ENCODE measurements at places on chromosomes 13 and 19.

- DNase-seq = no peak
Measured at GRCh38 chr19:43760941-43761340, 6.2 kb upstream of the SMG9 start.

- DNase-seq = no peak
Measured at GRCh38 chr19:29128203-29128602, 84.7 kb downstream of the UQCRFS1 start.

GRCh38 chr13:81568824-81569223 lies 1227.9 kb upstream of the SPRY2 start:
- DNase-seq = no peak

DNA sequence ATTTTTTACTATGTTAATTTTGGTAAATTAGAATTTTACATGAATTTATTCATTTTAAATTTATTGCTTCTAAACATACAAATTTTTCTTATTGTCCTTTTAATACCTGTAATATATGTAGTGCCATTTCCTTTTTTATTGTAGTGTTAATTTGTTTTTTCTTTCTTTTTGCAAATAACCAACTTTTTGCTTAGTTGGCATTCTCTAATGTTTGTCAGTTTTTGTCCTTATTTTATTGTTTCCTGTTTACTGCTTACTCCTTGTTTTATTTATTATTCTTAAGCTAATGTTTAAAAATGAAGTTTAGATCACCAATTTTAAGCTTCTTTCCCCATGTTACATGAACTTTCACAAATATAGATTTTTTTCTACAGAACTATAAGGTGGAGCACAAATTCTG lies 516.6 kb downstream of the SLITRK1 start:
- DNase-seq = no peak

DNA sequence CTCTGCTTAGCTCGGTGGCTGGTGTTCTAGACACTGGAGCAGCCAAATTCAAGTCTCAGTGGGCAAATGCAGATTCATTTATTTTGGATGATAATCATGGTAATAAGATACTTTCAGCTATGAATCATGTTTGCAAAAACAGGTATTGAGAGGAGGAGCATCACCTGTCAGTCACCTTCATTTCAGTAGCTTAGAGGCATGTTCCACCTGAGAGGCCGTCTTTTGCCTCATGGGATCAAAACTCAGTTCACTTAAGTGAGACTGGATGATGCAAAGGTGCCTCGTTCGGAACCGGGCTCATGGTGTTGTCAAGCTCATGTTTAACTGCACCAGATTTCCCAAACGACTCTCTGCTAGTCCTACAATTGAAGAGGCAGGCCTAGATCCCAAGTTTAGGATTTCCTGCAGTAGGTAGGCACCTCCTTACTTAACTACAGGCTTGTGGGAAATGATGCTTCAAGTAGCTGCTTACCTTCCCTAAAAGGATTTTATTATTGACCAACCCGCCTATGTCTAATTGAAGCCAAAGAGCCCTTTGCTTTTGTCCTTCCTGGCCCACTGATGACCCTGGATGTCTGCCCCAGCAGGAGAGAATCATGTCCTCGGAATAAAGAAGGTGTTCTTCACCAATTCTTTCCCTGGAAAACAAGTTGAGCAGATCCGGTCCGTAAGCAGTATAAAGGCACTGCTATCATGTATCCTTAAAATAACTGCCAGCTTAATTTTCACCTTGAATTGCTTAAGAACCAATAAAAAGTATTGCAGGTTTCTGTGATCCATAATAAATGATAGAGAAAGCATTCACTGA lies 60.0 kb downstream of the ZAR1L start:
- DNase-seq = no peak

- no peak for DNase-seq
Measured at GRCh38 chr13:24516919-24517318, 4.3 kb upstream of the PARP4 start.

DNA sequence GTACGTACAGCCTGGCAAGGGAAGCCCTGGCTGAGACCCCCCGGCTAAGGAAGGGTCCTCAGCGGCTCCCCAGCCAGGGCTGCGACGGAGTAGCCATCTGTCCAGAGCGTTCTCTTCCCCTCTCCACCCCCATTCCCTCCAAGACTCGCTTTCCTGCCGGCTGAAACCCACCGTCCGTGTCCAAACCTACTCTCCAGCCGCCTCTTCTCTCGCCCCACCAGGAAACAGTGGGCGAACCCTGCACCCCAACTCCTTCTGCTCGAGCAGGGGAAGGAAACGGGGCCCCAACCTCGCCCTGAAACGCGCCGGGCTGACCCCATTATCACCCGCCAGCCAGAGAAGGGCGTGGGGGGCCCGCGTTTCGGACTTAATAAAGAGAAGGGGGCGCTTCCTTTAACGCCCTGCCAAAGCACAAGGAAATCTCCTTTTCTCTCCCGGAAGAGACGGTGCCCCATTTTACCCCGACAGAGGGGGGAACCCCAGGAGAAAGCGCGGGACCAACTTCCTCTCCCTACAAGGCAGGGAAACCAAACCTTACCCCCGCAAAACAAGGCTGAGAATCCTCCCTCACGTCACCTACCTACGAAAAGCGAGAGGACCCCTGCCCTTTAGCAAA lies 2.5 kb downstream of the ZC3H4 start:
- DNase-seq = no peak

- no peak for DNase-seq
Measured at GRCh38 chr19:54481326-54481930, 8.3 kb upstream of the CDC42EP5 start.

GRCh38 chr13:62684359-62684758 lies 1268.7 kb upstream of the PCDH20 start:
- DNase-seq = no peak

DNA sequence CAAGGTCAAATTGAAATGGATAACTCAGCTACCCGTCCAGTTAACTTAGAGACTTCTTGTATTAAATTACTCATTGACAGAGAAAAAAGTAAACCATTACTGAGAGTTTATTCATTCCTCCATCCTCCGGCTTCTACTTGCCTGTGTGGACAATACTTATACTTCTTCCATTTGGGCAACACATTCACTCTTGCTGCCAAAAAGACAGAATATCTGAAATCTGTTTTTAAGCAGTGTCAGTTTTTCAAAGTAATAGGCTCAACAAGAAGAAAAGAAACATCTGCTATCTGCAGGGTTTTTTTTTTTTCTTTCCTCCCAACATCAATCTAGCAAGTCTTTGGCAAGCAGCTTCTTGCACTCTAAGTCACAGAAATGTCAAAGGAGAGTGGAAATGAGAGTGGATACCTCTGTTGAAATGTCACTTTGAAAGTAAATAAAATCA lies 1142.8 kb downstream of the PCDH9 start:
- DNase-seq = no peak

DNA sequence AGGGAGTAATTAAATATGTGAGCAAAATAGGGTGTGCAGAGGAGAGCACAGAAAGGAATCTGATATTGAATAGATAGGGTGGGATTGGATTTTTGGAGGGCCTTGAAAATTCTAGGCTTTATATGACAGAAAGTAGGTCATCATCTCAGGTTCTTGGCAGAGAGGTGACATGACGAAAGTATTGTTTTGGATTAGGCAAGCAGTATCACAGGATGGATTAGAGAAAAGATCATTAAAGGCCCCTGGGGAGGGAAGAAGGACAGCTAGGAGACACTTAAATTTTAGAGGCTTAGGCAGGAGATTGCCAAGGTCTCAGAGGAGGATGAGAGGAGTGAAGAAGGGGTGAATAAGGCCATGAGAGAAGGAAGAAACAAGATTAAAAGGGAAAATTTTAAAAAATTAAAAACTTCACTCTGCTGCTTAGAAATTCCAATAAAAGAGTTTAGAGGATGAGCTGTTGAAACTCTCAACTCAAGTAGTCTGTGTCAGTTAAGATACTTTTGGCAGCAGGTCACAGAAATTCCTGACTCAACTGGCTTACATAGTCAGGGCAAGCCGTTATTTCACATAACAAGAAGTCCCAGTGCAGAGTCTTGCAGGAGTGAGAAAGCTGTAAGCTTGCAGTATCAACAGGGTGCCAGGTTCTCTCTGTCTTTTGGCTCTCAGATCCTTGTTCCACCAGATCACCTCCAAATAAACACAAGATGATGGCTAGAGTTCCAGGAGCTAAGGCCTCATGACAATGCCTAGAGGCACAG lies 8.8 kb downstream of the GPC6 start:
- no peak for DNase-seq

GRCh38 chr13:33307843-33308242 lies 22.3 kb upstream of the STARD13 start:
- DNase-seq = no peak

- no peak for DNase-seq
Measured at GRCh38 chr13:77537289-77537919, 1.9 kb downstream of the SCEL start.

- peak; percentile 58 for DNase-seq
Measured at GRCh38 chr13:20495087-20496023, 30.3 kb downstream of the CRYL1 start.

DNA sequence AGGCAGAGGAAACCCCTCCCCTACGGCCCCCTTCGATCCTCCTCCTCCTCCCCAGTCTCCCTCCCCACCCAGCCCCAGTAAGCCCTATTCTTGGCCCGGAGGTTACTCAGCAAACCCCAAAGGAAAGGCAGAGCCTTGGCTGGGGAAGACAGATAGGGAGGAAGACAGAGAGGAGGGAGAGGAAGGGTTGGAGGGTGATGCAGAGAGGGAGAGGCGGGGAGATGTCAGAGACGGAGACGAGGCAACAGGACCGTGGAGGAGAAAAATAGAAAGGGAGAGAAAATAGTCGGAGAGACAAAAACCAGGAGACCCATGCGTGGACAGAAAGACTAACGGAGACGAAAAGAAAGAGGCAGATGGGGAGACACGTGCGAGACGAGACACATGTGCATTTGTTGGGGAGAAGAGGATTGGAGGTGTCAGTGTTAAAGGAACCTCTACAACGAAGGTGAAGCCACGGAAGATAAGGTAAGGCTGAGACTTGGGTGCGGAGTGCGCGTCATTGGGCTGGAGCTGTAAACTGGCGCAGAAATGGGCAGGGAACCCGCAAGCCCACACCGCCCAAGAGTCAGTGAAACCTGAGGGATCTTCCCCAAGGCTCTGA lies 2.9 kb downstream of the TGFB1 start:
- DNase-seq = no peak

DNA sequence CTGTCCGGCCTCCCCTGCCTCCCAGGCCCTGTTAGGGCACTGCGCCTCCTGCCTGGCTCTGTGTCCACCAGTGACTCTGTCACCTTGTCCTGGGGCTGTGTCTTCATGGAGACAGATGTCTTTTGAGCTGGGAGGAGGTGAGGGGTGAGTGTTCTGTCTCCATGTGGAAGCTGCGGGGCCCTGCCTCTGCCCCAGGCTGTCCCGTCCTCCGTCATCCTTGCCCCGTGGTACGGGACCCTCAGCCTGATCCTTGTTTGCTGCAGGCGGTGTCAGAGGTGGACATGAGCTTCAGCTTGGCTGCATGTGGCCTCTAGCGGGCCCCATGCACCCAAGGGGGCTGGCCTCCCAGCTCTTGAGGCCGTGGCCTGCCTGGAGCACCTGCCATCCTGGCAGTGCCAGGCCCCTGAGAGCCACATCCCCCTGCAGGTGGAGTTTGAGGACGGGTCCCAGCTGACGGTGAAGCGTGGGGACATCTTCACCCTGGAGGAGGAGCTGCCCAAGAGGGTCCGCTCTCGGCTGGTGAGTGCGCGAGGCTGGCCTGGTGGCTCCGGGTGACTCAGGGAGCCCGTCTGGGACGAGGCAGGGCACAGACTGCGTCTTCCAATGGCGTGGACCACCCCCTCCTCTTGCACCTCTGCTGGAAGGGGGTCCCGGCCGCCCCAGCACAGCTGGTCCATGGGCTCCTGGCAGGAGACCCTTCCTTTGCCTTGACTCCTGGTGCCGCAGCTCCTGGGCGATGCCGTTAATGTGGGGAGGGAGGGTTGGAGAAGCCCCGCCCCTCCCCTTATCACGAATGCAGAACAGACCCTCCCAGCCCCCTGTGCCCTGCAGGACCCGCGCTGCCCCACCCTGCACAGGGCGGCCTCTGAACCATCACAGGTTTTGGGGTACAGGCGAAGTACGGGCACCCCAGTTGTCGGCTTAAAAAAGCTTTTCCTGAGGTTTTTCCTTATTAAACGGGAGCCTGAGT lies 181.3 kb downstream of the KDM4B start:
- no peak for DNase-seq

DNA sequence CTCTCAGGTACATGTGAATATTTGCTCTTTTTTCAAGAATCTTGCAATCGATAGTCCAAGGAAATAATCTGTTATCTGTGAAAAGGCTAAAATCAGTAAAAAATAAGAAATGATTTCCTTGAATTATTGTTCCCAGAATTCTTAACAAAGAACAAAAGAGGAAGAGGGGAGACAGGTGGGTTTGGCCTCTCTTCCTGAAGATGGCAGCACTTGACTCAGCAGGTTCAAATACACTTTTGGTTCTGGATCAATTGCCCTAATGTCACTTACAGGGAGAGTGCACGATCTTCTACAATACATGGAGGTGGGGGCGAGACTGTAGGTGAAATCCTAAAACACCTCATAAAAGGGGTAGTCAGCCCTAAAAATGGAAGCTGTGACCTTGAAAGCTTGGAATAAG lies 358.7 kb downstream of the IRS2 start:
- DNase-seq = no peak

DNA sequence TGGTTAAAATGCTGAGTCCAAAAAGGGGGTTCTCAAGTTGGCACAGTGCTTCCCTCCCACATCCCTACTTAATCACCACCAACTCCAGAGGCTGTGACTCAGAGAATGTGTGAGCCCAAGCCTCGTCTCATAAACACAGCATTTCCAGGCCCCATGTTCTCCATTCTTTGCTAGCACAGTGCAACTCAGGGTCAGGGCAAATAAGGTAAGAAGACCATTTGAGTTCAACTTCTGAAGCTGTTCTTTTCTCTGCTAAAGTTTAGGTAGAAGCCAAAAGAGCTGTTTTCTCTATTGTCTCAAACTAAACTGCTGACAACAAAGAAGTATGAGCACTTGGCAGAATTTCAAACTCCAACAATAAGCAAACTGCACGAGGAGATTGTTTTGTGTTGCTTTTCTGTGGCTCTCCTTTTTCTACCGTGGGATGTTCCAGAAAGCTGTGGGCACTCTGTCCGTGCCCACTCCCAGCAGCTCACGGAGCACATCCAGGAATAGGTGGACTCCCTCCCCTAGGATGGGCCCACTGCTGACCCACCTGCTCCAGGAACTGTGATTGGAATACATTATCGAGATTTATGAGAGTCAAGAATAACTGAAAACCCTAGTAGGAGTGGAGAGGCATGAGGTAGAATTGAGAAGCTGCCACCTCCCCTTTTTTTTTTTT lies 494.3 kb downstream of the COG6 start:
- DNase-seq = no peak

DNA sequence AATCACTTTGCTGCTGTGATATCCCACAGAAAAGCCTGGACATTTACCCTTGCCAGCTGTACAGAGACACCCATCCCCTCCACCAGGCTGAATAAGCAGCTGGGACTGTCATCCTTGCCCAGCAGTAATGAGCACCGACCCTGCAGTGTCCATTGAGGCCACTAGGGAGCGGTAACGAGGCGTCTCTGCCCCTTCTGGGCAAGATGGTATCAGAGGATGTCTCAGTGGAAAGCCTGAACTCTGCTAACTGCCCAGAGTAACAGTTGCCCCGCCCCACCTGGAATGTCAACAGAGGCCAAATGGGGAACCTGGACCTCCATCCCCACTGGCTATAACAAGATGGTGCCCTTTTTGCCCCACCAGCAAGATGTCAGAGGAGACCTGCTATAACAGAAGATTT lies 22.8 kb upstream of the CEACAM20 start:
- no peak for DNase-seq
